Mammary epithelial cell (primary cell): ENCODE measurements at places on chromosomes 2 and 18. TPM values are rescaled to one million over a fixed set of nuclear protein-coding genes. Genes with fewer than 3 reads are reported as not detected.

DNA sequence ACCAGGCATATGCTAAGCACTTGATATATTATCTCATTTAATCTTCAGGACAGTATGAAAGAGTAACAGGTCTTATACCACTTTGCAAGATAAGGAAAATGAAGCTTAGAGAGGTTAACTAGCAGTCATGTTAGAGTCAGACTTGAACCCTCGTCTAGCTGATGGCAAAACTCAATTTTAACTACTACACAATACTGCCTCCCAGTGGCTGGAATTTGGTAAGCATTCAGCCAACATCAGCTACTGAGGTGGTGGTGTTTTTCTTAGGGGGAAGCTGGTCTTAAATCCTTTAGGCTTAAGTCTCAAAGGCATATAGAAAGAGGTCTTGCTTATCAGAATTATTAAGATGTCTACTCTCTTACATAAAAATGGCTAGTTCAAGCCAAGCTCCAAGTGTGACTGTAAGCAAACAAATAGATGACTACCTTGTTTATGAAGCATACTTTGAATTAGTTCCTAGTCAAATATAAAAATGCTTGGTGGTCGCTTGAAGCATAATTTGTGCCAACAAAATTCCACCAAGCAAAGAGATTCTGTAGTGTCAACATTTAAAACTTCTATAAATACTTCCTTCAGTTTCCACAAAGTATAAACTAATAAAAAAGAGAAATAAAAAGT is 325.4 kb upstream of the FIGN start:
- DNase-seq = peak; percentile 28

CDK15 gene
- 3.5 and 6.1 TPM in 2 replicates for total RNA-seq

UPP2 gene
- not detected for total RNA-seq

- no peak for DNase-seq
Measured at GRCh38 chr2:170883683-170884082, 45.4 kb upstream of the GORASP2 start.

GRCh38 chr2:47686018-47686417 is 96.9 kb upstream of the MSH6 start:
- DNase-seq = no peak

ACMSD gene
- total RNA-seq = 0.33 TPM

DNA sequence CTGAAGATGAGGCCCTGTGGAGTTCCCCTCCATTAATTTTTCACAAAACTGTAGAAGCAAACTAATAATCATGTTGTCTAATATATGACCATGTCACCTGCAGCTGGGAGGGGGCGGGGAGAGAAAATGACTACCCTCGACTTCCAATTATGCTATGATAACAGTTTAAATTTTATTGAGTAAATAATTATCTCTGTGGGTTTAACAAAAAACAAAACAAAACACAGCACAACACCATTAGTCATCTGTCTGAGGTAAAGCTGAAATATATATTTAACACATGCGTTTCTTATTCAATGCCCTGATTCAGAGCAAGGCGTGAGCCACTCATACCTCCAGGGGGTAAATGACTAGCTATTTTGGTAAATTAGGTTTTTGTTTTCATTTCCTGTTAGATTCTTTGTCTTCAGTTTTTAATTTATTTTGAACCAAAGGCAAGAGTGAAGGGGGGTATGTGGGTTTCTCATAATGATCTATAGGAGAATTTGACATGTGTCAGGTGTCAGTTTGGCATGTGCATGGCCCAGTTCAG is 77.4 kb upstream of the ZCCHC2 start:
- DNase-seq = peak; percentile 84

- DNase-seq = peak; percentile 93
Measured at GRCh38 chr2:106192752-106193689, 1.1 kb downstream of the UXS1 start.

- peak; percentile 14 for DNase-seq
Measured at GRCh38 chr2:171957061-171957460, 34.8 kb downstream of the HAT1 start.

GRCh38 chr2:59217360-59217759 is 976.2 kb upstream of the FANCL start:
- DNase-seq = no peak

SOX11 gene
- 0.32 and 0.82 TPM in 2 replicates for total RNA-seq

SERPINB4 gene
- 0.35 TPM in 1 of 2 replicates, not detected in the other for total RNA-seq

IL1R2 gene
- 1.0 and 3.1 TPM in 2 replicates for total RNA-seq

GRCh38 chr2:96239745-96240264 is 26.0 kb downstream of the TMEM127 start:
- DNase-seq = no peak

GRCh38 chr2:174802459-174802858 is 38.2 kb upstream of the CHRNA1 start:
- no peak for DNase-seq
